ENCODE measurements at places on chromosomes 7 and 10.

GRCh38 chr10:61899663-61899996 lies 1.9 kb upstream of the ARID5B start:
- DNase-seq: no peak

- no peak for DNase-seq
These were observed 28.5 kb upstream of the TOMM7 start for GRCh38 chr7:22851145-22851544.

- no peak for DNase-seq
These were observed 303.9 kb upstream of the NRP1 start for GRCh38 chr10:33638374-33638773.

DNA sequence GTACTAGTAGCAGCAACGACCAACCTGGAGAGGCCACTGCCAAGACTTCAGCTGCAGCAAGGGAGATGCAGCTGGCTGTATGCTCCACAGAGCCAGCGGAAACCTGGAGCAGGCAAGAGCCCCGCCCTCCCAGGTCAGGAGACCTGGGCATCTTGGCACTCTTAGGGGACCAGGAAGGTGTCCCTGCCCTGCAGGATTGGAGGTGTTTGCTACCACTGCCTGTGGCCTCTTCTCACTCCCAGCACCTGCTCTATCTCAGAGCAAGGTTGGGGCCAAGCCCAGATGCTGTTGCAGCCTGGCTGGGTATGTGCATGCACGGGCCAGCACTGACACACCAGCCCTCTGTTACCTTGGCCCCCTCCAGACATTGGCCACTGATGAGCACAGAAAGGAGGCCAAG lies 1512.8 kb downstream of the REEP3 start:
- DNase-seq: no peak

DNA sequence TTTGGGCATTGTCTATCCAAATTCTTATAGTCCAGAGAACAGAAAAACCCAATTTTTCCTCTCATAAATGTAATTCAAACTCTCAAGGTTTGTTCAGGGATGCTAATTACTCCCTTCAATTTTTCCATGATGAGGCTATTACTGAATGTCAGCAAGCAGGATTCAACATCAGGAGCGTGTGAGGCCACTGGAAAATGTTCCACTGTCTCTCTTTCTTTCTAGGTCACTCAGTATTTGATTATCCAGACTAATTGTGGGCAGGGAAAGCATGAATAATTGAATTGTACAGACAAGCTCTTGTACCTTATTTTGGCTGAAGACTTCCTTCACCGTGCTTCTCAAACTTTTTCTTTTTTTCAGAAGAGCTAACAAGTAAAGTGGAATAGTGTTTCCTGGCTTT lies 30.7 kb downstream of the THNSL1 start:
- DNase-seq: no peak

- no peak for DNase-seq
These were observed 70.2 kb upstream of the MKX start for GRCh38 chr10:27815846-27816245.

- no peak for DNase-seq
These were observed 55.1 kb downstream of the VCL start for GRCh38 chr10:74052994-74053393.

- DNase-seq: no peak
These were observed 24.4 kb upstream of the LRRC18 start for GRCh38 chr10:48964038-48964437.

- no peak for DNase-seq
These were observed 106.5 kb upstream of the SEMA3C start for GRCh38 chr7:81025360-81025759.

- DNase-seq: no peak
These were observed 22.1 kb downstream of the TMEM106B start for GRCh38 chr7:12233175-12233574.

DNA sequence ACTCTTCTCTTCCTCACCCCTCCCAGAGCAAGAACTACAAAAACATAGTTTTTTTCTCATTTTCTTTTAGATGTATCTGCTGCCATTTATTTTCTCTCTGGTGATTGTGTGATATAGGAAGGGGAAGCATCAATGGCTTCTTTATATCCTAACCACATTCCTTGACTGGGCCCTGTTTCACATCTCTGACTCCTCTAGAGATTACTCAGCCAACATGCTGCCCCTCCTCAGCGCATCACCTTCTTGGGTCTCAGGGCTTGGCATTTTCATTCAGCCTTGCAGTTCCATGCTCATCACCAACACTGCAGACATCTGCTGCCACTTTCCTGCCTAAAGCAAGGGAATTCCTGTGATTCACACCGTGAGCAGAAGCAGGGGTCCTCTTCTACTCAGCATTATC lies 705.5 kb downstream of the AUTS2 start:
- DNase-seq: no peak

- no peak for DNase-seq
These were observed 94.9 kb upstream of the MGMT start for GRCh38 chr10:129372172-129372571.

DNA sequence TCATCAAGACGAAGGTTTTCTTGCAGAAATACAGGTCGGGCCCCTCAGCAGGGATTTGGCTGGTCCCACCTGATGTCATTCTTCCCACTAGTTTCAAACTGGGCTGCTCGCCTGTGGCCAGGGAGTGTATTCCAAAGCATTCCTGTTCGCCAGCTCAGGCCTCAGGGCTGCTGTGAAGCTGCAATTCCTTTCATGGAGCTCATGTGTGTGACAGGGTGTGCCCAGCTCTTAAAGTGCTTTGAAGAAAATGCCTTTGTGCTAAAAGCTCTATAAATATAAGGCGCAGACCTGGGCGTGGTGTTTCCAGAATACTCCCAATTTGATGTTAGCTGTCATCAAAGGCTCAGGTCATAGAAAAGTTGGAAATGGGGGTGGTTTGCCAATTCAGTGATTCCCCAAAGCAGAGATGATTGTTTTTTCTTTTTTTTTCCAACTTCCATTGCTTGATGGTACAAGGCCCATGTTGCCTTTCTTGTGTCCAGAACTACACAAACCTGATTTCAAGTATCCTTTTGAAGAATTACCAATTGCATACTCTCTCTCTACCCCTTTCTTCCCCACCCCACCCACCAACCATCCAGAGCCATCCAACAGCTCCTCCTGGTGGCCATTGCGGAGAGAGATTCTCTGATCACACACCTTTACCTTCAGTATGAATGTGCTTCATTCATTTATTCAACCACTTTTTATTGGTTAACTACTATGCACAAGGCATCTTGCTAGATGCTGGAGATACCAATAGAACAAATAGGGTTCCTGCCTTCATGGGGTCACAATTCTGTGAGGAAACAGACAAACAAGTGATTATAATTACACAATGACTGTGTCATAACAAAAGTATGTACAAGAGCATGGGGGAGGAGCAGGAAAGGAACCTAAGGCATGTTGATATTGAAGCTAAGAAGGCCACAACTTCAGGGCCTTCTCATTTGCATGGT lies 297.3 kb upstream of the LYZL1 start:
- peak; percentile 47 for DNase-seq

- DNase-seq: no peak
These were observed 902 bp upstream of the CLDN15 start for GRCh38 chr7:101238226-101239182.

- no peak for DNase-seq
These were observed 287.0 kb downstream of the TCF7L2 start for GRCh38 chr10:113236998-113237397.

DNA sequence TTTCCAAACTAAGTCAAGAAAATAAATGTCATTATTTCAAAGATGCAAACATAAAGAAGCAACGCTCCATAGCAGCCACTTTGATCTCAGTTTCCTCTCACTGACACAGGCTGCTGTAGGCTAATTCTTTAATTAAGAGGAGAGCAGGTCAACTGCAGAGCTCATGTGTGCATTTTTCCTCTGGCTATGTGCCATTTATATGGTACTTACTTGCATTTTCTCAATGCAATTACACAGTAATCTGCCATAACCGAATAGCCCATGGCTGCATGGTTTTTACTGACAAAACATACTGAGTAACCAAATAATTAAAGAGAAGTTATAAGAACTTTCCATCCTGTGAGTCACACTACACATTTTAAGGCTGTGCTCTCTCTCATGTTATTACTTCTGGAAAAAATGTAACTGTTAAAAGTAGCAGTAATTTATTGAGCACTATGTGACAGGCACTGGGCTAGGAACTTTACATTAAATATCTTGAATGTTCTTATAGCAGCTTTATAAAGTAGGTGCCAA lies 122.0 kb downstream of the ELAPOR2 start:
- DNase-seq: no peak

GRCh38 chr10:124669141-124669823 lies 74.9 kb downstream of the FAM53B start:
- DNase-seq: no peak

- DNase-seq: no peak
These were observed 339.2 kb upstream of the ADARB2 start for GRCh38 chr10:2076528-2076927.

- no peak for DNase-seq
These were observed 130.7 kb downstream of the CELF2 start for GRCh38 chr10:11148142-11149028.

DNA sequence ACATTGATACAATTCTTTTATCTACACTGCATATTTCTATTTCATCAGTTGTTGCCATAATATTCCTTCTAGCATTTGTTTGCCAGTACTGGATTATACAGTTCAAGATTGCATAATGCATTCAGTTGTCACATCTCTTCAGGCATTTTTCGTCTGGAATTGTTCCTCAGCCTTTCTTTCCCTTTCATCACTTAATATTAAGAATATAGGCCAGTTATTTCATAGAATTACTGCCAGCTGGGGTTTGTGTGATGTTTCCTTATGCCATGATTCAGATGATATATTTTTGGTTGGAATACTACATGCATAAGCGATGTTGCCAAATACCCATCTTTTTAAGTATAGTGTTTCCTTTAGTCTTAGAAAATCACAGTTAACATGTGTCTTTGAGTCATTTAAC lies 20.8 kb downstream of the KIFBP start:
- no peak for DNase-seq

DNA sequence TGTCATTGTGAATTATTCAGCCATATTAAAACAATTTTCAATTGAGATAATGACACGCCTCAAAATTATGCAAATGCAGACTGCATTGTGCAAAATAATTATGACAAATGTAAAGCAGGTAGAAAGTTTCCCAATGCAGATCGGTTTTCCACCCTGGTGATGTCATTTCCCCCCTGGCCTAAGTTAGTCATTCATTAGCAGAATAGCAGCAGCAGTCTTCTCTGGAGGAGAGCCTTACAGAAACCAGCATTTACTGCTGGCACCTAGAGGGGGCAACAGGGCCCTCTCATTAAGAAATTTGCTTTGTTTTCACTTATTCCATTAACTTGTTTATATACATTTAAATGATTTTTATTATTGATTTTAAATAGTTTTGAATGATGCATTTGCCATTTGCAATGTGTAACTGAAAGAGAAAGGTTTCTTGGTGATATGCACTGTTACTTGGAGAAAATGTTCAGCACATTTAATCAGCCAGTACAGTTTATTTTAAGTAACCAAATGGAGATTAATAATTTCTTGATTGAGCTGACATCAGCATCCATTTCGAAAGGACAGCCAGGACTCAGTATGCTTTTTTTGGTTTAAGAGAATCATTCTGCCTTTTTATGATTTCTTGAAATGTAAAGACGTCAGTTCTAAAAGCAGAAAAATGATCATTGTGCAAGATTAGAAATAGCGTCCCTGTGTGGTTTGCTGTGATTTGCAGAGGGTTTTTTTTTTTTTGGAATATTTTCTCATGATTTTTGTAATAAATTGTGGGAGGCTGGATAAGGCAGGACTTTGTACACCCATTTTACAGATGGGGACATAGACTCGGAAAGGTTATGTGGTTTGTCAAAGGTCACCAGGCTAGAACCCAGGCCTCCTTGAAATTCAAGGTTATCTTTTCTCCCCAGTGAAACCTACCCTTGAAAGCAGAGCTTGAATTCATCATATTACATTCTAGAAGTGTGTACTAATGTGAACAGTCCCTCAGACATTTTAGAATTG lies 3.5 kb downstream of the ARID5B start:
- no peak for DNase-seq

GRCh38 chr10:110914431-110914830 lies 4.5 kb downstream of the BBIP1 start:
- DNase-seq: no peak

GRCh38 chr10:31961277-31962074 lies 32.8 kb upstream of the ARHGAP12 start:
- peak; percentile 30 for DNase-seq

- no peak for DNase-seq
These were observed 527.8 kb downstream of the SH2D4B start for GRCh38 chr10:81065474-81065873.

GRCh38 chr10:37760817-37761216 lies 96.6 kb downstream of the ZNF248 start:
- no peak for DNase-seq

GRCh38 chr7:129550693-129551360 lies 48.5 kb downstream of the SMKR1 start:
- no peak for DNase-seq

DNA sequence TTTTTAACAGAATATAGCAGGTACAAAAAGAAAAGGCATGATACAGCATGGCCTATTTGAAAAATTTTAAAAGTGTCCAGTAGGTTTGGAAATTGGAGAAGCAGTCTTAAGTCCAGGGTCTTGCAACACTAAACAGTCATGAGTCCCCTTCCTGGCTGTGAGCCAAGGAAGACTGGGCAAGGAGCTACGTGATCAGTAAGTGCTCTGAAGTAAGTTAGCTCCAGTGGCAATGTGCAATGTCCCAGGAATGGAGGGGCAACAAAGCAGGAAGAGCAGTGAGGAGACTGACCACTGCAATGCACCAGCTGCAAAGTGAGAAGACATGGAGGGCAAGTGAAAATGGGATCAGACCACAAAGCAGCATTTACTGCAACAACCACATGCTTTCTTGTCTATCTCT lies 72.9 kb upstream of the GRID1 start:
- DNase-seq: no peak

- DNase-seq: no peak
These were observed 8.0 kb downstream of the GDI2 start for GRCh38 chr10:5805260-5805659.

- no peak for DNase-seq
These were observed 349.8 kb downstream of the ARL4A start for GRCh38 chr7:13037216-13037615.

DNA sequence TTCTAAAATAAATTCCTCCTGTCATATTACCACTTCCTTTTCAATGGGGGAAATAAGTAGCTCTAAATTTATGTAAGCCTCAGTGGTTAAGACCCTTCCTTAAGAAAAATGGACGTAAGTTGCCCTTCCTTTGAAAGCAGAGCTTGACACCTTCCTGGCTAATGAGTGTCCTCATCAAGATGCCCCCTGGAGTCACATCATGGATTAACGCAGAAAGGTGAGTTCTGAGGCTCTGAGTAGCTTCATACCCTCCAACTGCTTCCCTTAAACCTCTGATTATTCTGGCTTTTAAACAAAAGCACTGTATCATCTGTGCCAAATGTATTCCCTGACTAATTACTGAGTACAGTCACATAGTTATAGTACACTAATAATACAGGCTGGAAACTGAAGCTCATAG lies 14.7 kb downstream of the KCTD7 start:
- DNase-seq: no peak
